ENCODE measurements at places on chromosomes 7 and 10. TPM values are rescaled to one million over a fixed set of nuclear protein-coding genes. Genes with fewer than 3 reads are reported as not detected.

LDB3 gene
- total RNA-seq = not detected

PLXNA4 gene
- total RNA-seq = 0.15 TPM

CTTNBP2 gene
- total RNA-seq = 0.32 TPM

TRIM50 gene
- not detected for total RNA-seq

SERPINE1 gene
- 1,622 TPM for total RNA-seq

RPP38 gene
- total RNA-seq = 14.0 TPM

ODAD2 gene
- total RNA-seq = 0.32 TPM

BHLHA15 gene
- 1.1 TPM for total RNA-seq

Measured in epithelial cell of umbilical artery (primary cell).